NCI-H524 treated with DMSO at 0.1 percent for 48 hours (cell line): ENCODE measurements at places on chromosomes 12 and 14.

DNA sequence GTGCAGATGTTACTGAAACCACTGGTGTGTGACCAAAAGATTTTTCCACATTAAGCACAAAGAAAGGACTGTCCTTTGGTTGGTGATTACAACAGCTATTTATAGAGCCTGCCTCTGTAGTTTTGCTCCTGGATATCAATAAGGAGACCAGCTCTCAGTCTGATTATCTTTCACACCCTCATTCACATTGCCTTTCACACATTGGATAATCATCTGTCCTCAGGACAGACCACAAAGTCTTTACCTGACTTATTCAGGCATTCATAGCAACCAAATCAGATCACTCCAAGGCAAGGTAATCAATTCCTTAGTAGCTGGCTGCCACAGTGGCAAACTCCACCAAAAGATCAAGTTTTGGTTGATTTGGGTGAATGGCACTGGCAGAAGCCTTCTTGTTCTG lies 59.6 kb upstream of the CPSF6 start:
- no peak for DNase-seq

- no peak for DNase-seq
Observed at GRCh38 chr14:88554457-88555286, at the start of gene PTPN21. TSS of gene PTPN21 (minus strand) at chr14:88555007. CDS start at chr14:88550417, 4,590 bp downstream.

DNA sequence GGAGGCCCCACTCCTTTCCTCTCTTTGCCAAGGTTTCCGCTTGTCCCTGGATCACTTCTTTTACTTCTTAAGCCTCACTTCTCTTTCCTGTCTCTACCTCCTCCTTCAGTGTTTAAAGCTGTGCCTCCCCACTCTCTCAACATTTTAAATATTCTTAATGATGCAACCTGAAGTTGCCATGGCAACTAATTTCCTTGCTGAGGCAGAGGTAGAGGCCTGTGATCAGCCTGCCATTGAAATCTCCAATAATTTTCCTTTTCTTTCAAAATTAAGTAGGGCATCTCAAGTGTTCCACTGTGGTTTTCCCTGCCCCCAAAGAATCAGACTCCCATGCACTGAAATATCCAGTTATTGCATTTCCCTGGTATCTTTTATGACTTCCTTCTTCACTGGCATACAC lies 108.6 kb upstream of the VRK1 start:
- no peak for DNase-seq

DNA sequence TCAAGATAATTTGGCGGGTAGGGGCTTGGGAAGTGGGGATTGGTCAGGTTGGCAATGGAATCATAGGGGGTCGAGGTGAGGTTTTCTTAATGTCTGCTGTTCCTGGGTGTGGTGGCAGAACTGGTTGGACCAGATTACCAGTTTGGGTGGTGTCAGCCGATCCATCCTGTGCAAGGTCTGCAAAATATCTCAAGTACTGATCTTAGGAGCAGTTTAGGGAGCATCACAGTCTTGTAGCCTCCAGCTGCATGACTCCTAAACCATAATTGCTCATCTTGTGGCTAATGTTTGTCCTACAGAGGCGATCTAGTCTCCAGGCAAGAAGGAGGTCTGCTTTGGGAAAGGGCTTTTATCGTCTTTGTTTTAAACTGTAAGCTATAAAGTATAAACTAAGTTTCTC lies 868.4 kb downstream of the DIO2 start:
- no peak for DNase-seq

- no peak for DNase-seq
Observed at GRCh38 chr14:100088226-100088625, 23.0 kb downstream of the EVL start.

- no peak for DNase-seq
Observed at GRCh38 chr14:89242652-89243279, 174.3 kb downstream of the FOXN3 start.

DNA sequence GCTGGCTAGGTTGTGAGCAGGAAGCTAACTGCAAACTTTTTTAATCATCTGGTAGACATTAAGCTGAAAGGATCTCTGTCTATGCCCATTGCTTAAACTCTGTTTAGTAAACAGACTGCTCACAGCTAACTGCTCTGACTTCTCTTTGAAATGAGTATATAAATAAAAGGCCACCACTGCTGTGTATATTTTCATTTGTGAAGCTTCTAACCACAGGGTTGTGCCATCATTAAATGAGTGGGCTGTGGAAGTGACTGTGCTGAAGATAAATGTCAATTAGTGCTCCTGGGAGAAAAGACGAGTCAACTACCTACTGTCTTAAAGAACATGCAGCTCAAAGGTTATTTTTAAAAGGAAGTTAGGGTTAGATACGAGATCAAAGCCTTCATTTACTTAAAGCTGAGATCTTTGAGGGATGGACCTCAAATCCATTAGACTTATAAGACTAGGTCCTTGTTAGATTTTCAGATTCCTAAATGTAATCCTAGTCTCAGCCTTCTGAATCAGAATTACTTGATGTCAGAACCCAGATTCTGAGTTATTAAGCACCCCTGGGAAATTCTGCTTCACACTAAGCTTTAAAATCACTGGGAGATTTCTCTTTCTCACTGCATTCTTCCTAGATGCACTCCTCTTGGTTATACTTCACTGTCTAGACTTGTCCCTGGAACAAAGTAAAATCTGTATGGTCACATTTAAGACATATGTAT lies 213.1 kb upstream of the FLRT2 start:
- DNase-seq = no peak

GRCh38 chr12:60805364-60805763 lies 1209.5 kb downstream of the SLC16A7 start:
- no peak for DNase-seq

DNA sequence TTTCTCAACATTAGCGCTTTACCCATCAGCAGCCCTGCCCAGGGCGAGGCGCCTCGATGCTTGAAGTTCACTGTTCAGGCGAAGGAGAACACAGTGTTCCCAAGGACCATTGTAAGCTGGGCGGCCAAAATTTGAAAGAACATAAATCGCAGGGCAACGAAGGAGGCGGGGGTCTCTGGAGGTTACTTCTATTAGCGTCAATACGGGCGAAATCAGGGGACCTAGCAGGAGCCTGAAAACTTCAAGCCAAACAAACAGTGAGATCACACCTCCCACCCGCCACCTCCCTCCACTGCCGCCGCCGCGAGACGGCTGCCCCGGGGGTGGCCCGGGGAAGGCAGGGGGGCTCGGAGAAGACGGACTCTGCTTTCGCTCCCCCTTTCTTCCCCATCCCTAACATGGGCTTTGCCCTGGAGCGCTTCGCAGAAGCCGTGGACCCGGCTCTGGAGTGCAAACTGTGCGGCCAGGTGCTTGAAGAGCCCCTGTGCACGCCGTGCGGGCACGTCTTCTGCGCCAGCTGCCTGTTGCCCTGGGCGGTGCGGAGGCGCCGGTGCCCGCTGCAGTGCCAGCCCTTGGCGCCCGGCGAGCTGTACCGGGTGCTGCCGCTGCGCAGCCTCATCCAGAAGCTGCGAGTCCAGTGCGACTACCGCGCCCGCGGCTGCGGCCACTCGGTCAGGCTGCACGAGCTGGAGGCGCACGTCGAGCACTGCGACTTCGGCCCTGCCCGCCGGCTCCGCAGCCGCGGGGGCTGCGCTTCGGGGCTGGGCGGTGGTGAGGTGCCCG lies at the start of gene PDZRN4:
Gene PDZRN4, plus strand, starts transcription at position 263 of the 783 bp plus-strand sequence.
- no peak for DNase-seq

DNA sequence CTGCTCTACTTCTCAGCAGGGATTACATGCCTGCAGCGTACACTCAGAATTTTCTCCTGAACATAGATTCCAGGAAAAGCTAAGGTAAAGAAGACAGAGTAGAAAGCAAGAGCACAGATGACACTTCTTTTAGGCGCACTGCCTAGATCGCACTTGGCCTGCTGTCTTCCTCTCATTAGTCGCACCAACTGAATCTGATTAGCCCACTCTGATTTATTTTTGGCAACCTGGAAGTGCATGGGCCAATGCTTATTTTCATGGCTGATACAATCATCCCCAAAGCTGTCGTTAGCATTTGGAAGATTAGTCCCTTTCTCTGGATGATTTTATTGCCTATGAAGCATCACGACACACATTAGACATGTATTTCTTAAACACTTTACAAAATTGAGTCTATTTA lies 152.5 kb downstream of the PTPRO start:
- DNase-seq = no peak

DNA sequence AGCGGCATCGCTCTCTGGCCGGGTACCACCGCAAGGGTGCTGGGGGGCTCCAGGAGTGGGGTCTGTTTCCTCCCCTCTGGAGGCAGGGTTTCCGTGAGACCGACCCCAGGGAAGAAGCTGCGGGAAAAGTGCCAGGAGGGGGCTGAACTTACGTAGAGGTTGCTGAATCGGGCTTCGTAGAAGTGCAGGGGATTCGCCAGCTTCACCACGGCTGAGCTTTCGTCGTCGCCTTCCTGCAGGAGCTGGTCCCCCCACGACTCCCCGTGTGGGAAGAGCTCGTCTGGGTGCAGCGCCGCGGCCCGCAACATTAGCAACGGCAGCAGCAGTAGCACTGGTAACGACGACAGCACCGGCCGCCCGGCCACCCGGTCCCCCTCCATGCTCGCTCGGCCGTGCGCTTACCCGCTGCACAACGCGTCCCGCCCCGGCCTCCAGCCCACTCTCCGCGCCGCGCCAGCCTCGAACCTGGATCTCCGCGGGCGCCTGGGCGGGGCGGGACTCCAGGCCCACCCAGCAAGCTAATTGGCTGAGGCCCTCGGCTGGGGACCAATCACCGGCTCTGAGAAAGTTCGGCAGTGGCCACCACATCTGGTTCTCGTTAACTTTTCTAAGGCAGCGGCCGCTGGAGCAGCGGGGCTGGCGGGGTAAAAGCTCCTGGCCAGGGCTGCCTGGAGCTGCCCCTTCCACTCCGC lies at the start of gene NID2:
Gene NID2, minus strand, starts transcription at position 445 of the 692 bp plus-strand sequence. Its CDS starts 65 bp downstream, at position 380.
- DNase-seq = peak; percentile 26

- DNase-seq = no peak
Observed at GRCh38 chr14:73238424-73238852, 1.1 kb downstream of the PAPLN start.

GRCh38 chr12:6768990-6769389 lies 2.8 kb downstream of the PTMS start:
- peak; percentile 72 for DNase-seq

DNA sequence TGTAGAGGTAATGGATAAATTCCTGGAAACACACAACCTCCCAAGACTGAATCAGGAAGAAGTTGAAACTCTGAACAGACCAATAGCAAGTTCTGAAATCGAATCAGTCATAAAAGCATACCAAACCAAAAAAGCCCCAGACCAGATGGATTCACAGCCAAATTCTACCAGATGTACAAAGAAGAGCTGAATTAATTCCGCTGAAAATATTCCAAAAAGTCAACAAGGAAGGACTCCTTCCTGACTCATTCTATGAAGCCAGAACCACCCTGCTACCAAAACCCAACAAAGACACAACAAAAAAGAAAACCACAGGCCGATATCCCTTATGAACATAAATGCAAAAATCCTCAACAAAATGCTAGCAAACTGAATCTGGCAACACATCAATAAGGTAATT lies 81.5 kb downstream of the SLC38A4 start:
- DNase-seq = no peak

DNA sequence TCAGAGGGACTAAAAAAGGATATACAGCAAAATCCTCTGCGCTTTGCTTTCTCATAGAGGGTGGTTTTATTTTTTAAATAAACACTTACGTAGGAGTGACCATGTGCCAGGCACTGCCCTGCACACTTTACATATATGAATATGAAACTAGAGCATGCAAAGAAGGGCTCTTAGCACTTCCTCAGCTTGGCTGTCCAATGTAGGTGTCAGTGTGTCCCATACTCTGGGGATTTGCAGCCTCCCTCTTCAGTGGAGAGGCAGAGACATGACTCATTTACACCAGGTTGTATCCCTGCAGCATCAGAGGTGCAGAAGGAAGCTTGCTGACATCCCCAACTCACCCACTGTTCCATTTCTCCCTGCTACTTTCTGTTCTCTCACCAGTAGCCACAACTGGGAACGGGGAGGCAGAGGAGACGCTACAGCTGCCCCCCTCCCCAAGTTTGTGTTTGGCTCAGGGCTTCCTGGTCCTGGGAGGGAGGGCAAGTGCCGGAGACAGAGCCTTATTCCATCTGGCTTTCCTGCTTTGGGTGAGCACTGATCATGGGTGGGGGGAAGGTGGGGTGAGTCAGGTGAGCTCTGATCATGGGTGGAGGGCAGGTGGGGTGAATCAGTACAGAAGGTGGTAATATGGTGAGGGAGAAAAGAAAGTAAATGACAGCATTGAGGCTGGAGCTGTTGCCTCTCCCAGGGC lies 4.9 kb upstream of the KRT5 start:
- no peak for DNase-seq

DNA sequence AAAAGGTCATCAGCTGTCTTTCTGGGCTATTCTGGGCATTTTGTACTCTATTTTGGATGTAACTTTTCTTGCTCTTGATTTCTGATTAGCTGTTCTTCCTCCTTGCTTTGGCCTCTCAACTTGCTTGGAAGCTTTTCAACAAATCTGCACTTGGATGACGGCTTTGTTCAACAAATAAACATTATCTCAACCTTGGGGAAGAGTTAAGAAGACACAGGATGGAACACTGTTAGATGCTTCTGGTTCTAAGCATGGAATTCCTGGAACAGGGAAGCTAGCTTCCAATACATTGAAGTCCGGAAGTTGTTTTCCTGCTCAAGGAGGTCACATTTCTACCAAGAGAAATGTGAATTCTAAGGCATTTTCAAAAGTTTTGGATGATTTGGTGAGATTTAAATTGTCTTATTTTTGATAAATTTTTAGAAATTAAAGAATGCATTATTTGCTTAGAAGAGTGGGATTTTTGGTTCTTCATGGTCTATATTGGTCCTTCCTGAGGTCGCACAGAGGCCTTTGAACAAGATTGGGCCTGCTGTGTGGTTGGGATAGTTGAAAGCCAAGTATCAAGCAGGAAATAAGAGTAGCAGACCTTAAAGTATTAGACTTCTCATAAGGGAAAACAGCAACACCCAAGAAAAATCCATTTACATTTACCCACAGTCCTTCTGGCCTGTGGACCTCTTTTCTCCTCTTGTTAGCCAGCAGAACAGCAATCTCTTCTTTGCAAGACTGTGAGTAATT lies 59.2 kb downstream of the PPFIBP1 start:
- DNase-seq = no peak

- no peak for DNase-seq
Observed at GRCh38 chr12:24913130-24913529, 35.8 kb downstream of the BCAT1 start.

- no peak for DNase-seq
Observed at GRCh38 chr12:92297932-92298696, 152.5 kb upstream of the BTG1 start.

DNA sequence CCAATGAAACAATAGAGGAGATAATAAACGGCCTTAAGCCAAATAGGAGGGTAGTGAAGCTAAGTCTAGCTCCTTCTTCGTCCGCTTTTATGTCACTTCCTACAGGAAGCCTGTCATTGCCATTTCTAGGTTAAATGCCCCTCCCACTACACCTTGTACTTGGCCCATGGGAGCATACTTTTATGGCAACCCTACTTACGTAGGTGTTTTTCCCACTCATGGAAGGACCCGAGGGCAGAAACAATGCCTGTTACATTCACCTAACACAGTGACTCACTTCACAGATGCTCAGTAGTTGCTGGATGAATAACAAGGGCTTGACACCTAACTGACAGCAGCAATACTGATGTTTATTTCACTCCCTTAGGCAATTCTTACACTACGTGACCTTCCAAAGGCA lies 44.5 kb downstream of the ALKBH1 start:
- no peak for DNase-seq
